LNCaP clone FGC (cell line): ENCODE measurements at places on chromosomes 1 and 21.

- DNase-seq = no peak
Measured at GRCh38 chr1:25675729-25676476, 59.3 kb downstream of the MAN1C1 start.

DNA sequence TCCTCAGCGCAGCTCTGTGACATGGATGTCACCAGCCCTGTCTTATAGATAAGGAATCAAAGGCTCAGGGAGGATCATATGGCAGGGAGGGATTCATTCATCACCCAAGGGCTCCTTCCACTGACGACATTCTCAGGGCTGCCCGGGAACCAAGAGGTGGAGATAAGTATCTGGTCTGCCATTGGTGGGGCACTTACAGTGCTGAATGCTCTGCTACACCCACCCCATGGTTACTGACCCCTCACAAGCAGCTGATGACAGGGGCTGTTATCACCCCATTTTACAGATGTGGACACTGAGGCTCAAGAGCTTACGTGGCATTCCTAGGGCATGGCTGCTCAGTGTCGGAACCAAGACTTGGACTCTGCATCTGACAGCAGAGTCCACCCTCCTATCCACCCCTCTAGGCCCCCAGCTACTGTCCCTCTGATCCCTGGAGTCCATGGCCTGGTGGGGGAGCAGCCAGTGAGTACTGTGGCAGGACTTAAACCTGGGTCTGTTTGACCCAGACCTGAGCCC lies 155.1 kb downstream of the PTPRU start:
- DNase-seq = no peak

DNA sequence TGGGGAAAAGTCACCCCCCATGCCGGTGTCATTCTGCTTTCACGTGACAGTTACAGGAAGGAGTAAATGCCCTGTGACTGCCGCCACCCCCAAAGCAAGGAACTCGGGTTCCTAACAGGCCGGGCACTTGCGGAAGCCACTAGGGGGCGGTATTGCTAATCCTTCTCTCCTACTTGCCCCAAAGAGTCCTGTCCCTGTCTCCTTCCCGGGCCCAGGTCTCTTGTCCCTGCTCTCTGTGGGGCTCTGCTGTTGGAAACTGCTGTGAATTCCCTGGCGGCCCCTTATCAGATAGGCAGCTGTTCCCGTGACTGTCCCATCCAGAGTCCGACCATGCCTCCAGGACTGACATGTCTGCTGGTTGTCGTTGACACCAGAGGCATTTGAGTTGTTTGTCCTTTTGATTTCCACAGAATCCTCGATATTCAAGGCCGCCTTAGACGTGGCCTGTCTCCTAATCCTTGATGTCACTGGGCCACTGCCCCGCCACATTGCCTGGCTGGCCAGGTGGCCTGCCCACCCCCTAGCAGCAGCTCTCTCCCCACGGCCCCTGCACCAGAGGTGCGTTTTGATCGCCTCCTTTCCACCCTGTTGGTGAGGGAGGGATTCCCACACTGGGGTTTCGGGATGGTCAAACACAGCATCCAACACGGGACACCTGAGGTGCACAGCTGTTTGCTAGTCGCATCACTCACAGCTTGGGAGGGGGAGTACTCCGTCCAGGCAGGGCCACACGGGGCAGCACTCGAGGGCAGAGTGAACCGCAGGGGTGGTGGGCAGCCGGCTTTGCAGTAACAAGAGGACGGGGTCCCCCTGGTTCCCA lies 37.3 kb downstream of the CHAF1B start:
- peak; percentile 10 for DNase-seq

GRCh38 chr21:15415541-15416261 lies 314.1 kb upstream of the USP25 start:
- DNase-seq = no peak

- DNase-seq = no peak
Measured at GRCh38 chr1:20174937-20175666, 10.8 kb upstream of the UBXN10 start.

DNA sequence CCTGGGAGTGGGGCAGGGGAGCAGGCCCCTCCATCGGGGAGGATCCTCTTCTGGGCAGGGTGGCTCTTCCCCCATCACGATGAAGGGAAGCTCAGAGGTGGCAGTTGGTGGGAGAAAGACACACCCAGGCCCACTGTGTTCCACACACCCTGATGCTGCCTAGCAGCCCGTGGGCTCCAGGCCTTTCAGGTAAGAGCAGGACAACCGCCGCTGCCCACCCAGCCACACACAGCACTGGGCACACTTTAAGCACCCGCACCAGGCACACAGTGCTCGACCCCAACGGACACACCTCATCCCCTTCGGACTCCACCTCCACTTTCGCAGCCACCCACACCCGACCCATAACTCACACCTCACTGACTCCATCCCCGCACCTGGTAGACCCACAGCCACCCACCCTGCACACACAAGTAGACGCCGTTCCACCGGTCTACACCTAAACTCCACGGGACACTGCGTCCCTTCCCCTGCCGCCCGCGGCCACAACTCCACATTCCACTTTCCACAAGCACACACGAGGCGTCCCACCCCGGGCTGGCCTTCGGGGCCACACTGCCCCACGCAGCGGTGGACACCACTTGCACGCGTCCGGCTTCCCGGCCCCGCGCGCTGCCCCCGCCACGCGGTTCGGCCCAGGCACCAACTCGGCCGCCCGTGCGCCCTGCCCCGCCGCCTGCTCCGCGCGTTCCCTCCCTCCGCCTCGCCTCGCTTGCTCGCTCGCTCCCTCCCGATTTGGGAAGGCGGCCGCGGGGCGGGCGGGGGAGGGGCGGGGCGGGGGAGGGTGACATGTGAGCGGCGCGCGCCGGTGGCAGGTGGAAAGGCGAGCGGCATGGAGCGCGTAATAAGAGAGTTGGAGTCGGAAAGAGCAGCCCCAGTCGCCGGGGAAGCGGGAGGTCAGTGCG lies at the start of gene KCNQ4:
TSS of gene KCNQ4 (plus strand) at position 787 of the 905 bp plus-strand sequence. CDS start 307 bp downstream, outside the sequence.
- DNase-seq = no peak

- DNase-seq = no peak
Measured at GRCh38 chr1:156796340-156797097, 20.1 kb downstream of the SH2D2A start.

- DNase-seq = no peak
Measured at GRCh38 chr1:155326020-155326526, 5.4 kb downstream of the RUSC1 start.

DNA sequence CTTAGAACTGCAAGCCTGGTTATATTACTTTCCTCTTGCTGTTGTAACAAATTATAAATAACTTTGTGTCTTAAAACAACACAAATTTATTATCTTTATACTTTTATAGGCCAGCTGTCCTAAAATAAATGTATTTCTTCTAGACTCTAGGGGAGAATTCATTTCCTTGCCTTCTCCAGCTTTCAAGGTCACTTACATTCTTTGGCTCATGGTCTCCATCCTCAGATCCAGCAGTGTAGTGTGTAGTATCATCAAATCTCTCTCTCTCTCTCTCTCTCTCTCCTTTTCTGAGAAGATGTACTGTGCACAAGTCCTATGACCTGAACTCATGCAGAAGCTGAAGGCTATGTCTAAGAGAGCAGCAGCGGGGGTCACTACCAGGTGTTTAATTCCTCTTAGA lies 1510.6 kb downstream of the MRPL39 start:
- no peak for DNase-seq

DNA sequence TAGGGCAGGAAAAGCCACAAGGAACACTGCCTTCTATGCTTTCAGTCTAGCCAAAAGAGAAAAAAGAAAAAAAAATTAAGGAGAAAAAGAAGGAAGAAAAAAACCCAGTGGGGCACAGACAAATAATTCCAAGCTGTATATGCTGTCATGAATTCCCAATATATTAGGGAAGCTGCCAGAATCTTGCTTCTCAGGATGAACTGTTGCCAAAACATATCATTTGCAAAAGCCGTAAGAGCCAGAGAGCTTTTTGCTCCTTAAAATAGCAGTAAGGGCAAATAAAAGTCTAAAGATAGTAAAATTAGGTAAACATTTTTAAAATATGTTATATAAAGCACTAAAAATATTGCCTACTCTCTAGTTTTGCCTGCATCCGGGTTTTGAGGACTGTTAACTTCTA lies 52.1 kb downstream of the PGM1 start:
- DNase-seq = no peak

DNA sequence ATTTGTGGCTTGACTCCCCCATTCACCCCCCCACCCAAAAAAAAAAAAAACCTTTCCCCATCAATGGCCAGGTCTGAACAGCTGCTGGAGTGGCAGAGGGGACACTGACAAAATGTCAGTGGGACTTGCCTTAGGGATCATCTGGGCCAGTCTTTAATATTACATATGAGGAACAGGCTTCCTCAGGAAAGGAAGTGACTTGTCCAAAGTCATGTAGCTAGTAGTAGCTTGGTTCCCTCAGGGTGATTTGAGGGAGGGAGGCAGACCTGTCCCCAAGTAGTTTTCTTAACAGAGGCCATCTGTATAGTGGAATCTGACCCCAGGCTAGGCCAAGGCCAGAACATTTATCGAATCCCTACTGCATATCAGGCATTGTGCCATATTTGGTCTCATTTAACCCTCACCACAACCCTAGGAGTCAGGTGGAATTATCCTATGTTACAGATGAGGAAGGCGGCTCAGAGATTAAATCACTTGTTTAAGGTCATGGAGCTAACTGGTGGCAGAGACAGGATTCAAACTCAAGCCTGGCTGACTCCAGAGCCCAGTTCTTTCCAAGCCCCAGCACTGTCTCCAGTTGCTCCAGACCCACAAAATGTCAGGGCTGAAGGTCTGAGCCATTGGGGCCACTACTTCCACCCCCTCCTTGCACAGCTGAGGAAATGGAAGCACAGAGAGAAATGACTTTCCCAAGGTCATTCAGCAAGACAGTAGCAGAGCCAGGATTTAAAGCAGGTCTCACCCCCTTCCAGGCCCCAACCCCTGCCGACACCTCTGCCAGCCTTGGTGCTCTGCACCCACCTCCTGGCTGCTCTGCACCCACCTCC lies 10.4 kb downstream of the ZBTB7B start:
- DNase-seq = no peak

- DNase-seq = no peak
Measured at GRCh38 chr1:184827600-184828368, 73.1 kb upstream of the EDEM3 start.

DNA sequence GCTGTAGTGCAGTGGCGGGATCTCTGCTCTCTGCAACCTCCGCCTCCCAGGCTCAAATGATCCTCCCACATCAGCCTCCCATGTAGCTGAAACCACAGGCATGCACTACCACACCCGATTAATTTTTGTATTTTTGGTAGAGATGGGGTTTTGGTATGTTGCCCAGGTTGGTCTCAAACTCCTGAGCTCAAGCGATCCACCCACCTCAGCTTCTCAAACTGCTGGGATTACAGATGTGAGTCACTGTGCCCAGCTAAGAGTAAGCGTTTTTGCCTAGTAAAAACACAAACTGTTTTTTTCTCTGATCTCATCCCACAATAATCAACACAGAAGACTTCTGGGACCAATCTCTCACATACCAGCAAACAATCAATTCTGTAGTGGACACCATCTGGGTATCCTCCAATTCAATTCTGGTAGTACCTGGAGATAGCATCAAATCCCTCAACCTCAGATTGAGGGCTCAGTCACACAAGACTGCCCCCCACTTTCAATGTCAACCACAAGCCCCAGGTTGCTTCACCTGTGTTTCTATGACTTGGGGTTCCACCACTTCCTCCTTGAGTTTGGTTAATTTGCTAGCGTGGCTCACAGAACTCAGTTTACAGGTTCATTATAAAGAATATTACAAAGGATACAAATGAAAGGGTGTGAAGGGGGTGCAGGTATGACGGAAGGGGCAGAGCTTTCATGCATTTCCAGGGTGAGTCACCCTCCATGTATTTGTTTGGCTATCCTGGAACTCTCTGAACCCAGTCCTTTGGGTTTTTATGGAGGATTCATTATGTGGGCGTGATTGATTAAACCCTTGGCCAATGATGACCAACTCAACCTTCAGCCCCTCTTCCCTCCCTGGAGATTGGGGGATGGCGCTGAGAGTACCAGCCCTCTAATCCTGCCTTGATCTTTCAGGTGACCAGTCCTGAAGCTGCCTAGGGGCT lies 40.0 kb upstream of the RHOU start:
- no peak for DNase-seq

DNA sequence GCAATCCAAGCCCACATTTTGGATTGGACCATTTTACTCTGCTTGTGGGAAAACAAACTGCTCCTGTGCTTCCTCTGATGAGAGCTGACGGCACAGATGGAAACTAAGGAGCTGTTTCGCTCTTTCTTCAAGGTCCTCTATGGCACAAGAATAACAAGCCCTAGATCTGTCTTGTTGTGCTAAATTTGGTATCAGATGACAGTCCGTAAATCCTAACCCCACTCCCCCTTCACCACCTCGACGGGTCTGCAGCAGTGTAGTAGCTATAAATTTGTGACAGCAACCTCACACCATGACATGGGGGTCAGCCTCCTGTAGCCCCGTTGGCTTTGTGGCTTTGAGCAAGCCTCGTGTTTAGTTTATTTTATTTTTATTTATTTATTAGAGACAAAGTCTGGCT lies 85.9 kb downstream of the ADSS2 start:
- DNase-seq = no peak

- DNase-seq = no peak
Measured at GRCh38 chr1:10324627-10325026, 74.2 kb upstream of the PGD start.
